ENCODE measurements at places on chromosomes 7 and 10.

DNA sequence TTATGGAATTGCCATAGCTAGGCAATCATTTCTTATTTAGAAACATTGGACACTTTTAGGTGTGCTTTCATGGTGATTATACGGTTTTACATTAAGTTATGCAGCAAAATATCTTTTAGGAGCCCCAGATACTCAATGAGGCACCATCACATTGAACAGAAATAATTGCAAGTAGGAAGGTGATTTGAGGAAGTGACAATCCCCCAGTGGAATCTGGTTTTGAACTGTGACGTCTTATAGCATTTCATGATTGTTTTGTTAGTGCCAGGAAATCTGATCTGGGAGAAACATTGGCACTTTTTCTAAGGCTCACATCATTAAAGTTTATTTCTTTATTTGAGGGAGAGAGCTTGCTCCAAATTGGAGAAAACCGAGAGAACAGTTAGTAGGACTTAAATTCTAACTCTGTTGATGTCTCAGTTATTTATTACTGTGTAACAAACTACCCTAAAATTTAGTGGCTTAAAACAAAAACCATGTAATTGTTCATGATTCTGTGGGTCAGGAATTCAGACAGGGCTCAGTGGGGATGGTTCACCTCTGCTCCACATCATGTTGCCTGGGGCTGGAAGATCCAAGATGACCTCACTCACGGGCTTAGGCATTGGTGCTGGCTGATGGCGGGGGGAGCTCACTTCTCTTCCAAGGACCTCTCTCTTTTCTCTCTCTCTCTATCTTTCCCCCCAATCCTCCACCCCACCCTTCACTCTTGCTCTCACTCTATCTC is 78.2 kb upstream of the STEAP1B start:
- no peak for DNase-seq

DNA sequence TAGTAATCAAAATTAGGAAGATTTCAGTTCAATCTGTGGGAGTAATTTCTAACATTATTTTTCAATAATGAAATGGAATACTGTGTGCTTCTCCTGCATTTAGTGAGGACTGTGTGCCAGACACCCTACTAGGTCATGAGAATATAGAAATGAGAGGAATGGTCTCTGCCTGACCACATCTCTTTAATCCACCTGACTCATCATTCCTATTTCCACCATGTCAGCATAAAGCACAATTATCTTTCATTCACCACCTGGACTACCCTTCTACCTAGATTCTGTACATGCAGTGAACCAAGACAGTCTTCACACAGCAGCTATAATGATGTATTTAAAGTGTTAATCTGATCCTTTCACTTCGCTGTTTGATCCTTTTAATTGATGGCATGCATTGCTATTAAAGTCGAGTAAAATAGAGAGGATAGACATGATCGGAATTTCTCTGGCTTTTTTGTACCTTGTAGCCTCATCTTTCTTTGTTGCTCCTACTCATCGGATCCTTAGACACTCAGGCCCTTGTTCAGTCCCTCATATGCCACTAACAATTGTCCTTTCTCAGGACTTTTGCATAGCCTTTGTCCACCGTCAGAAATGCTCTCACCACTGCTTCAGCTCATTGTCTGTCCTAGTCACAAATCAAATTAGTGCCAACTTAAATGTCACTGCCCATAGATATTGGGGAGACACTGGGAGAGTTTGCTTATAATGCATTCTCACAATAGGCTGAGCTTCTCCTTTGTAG is 1037.1 kb downstream of the REEP3 start:
- DNase-seq, result no peak

- no peak for DNase-seq
Measured at GRCh38 chr10:110209926-110210673, 2.7 kb downstream of the MXI1 start.

GRCh38 chr7:149467321-149467859 is 6.5 kb upstream of the ZNF777 start:
- no peak for DNase-seq

GRCh38 chr10:43653746-43654145 is 5.1 kb upstream of the ZNF32 start:
- DNase-seq, result no peak

- DNase-seq, result no peak
Measured at GRCh38 chr10:34922138-34922537, 107.0 kb upstream of the PARD3 start.

DNA sequence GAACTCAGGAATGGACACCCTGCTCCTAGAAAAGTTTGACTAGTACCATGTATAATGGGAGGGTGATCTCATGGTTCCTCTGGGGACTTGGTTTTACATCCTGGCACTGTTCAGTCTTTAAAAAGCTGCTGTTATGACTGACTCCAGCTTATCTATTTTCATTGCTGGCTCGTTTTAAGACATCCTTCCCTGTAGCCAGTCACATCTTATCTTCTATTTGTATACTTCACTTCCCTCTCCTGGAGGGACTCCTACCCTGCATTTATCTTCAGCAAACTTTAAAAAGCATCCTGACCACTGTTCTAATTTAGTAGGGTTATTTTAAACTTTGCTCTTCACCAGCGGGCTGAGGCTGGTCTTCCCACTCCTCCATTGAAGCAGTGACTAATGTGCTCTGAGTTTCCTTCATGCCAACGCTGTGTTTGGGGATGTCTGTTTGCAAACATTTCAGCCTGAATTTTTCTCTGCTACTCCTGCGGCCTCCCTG is 72.9 kb upstream of the ARMC3 start:
- DNase-seq, result no peak

DNA sequence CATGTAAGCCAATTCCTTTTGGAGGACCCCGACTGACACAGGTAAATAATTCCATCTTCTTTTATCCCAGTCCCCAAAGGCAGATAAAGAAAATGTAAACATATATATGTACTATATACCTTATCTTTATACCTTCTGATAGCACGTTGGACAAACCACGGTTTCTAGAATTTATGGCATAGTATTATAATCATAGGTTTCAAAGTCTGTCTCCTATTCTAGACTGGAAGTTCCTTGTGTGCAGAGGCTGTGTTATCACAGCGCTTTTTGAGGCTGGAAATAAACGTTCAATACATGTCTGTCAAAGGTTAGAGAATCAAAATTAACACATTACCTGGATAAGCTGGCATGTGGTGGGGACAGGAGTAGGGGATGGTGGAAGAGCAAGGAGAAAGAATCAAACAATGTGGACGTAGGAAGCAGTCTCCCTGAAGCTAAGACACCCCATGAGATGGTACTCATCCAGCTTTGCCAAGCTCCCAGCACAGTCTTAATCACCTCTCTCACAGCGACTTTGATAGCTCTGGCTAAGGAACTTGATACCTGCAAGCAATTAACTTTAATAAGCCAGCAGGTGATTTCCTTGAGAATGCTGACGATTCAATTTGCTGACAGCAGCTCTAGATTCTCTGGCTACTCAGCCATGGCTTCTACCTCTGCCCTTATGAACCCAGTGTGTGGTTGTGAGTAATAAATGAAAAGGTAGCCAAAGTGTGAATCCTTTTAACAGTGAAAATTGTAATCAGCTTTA is 208.4 kb upstream of the LRRTM3 start:
- DNase-seq, result no peak

DNA sequence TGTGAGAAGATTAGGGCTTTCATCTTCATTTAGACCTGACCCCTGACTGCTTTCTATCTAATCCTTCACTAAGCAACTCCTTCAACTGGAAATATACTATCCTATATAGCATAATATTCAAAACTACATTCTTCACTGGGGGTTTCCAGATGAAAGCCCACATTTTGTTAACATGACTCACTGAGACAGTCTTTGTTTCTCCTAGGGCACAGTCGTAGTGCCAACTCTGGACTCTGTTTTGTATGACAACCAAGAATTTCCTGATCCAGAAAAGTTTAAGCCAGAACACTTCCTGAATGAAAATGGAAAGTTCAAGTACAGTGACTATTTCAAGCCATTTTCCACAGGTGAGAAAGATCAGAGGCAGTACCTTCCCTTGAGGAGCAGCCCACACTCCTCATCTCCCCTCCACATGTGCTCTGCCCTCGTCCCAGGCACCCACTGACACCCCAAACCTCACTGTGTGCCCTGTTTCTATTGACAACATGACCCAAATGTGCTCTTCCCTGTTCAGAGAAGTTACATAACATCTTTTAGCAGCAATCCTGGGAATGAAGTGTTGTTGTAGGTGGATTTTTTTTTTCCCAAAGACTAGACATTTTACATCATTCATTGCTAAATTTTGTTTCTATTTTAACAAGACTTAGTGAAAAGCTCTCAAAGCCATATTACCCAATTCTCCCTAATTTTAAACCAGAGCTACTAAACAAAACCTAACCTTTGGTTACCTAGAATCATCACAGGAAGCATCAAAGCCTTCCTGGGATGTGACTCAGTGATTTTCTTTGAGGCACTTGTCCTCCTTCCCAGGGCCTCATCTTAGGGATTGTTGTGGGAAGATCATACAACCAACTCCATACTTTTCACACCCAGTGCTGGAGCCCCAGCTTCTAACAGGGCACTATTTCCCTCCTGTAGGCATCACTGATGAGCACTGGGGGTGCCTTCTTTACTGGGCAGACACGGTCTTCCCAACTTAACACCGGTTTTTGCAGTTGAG is 10.7 kb downstream of the CYP2E1 start:
- DNase-seq, result no peak

DNA sequence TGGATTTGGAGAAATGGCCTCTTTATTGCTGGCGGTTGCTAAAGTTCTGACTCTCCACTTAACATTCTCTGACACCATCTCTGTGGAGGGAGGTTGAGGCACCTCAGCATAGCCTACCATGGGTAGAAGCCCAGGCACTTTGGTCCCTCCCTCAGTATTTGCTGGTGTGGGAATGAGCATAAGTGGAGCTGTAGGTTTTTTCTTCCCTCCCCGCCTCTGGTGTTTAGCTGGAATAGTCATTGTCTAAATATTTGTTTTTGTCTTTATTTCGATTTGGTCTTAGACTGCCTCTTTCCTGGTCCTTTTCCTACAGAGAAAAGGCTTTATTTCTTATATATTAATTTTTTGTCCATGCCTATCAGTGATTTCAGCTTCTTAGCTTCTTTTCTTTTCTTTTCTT is 203.4 kb upstream of the AGR3 start:
- DNase-seq, result no peak

GRCh38 chr10:133275684-133276092 is 980 bp downstream of the ADAM8 start:
- DNase-seq, result no peak

- DNase-seq, result no peak
Measured at GRCh38 chr10:32240471-32240870, 106.5 kb downstream of the EPC1 start.

DNA sequence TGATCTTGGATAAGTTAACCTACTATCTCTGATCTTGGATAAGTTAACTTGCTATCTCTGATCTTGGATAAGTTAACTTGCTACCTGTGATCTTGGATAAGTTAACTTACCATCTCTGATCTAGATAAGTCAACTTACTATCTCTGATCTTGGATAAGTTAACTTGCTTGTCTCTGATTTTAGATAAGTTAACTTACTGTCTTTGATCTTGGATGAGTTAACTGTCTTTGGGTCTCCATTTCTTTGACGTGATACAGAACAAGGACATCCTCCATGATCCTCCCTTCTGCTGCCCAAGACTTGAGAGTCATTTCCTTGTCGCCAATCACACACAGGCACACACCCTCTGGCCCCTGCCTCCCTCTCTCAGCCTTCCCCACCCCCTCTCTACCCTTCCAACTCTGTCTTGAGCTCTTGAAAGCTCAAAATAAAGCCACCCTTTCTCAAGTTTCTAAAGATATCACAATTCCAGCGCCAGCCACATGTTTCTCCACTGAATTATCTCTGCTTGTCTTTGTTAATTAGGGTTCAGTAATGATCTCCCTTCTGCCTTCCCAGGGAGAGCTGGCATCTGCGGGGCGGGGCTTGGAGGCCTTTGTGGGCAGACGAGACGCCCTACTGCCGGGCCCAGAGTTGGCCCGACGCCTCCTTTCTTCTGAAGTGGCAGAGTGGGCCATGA is 85.1 kb upstream of the GTF2I start:
- DNase-seq, result no peak

GRCh38 chr10:35517431-35518181 is 87.5 kb upstream of the GJD4 start:
- no peak for DNase-seq

DNA sequence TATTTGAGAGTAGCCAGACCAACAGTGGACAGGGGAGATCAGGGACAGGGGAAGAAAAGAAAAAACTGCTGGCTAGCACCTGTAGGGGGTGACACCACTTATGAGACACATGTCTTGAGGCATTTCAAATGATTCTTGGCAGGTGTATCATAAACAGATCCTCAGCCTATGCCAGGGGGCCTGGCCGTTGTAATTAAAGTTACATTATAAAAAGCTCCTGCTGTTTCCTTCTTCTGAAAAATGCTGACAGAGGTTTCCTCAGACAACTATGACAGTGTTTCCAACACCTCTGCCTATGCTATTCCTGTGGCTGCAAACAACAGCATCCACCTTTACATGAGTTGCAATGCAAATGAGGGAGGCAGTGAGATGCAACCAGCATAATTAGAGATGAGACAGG is 281.0 kb upstream of the PTER start:
- no peak for DNase-seq

- DNase-seq, result no peak
Measured at GRCh38 chr7:33849004-33849403, 56.3 kb upstream of the BMPER start.

DNA sequence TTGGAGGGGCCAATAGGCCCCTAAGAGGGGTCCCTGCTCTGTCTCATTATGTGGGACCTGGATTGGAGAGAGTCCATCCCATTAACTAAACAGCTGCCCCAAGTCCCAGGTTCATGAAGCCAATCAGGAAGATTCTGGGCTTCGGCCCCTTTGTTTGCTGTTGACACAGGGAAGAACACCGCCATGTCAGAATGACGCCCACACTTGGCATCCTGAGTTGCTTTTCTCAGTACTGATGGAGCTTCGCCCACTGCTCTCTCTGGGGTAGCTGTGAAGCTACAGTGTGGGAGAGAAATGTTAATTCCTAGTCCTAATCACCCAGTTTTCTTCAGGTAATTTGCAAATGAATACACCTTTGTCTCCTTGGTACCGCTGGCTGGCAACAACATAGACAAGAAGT is 264.7 kb downstream of the GLRX3 start:
- no peak for DNase-seq

DNA sequence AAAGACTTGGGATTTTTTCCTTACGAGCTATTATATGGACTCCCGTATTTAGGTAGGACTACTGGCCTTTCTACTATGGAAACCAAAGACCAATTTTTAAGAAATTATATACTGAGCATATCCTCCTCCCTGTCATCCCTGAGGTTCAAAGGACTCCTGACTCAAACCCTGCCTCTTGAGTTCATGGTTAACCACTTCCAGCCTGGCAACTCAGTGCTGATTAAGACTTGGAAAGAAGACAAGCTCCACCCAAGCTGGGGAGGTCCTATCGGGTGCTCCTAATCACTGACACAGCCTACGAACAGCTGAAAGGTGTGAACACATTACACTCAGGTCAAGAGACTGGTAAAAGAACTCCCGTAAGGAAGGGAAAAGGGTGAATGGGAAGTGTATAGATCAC is 66.8 kb downstream of the LYZL2 start:
- DNase-seq, result no peak

DNA sequence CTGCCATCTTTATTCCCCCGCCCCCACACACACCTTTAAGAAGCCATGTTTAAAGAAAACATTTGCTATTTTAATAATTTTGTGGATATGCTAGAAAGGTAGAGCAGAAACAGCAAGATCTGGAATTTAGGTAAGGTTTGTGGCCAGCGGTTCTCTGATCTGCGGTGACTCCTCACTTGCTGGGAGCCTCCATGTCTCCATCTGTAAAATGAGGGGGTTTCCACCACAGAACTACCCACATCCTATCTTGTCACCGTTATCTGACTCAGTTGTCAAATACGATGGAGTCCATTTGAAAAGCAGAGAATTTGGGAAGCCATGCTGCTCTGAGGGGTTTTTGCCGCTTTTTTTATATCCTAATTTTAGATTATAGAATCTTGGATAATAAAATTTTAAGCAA is 23.3 kb downstream of the MACC1 start:
- no peak for DNase-seq

All from stimulated activated CD4-positive, alpha-beta T cell treated with anti-CD3 and anti-CD28 coated beads, TNF-alpha, amount 100 ng/mL, for 4 hours (primary cell).